Ureter (tissue), 1 donor: ENCODE measurements at places on chromosomes 16 and 17. TPM values are rescaled to one million over a fixed set of nuclear protein-coding genes. Genes with fewer than 3 reads are reported as not detected.

- DNase-seq = no peak
Measured at GRCh38 chr16:19936441-19936840, 51.8 kb upstream of the GPRC5B start.

- no peak for DNase-seq
Measured at GRCh38 chr17:5557485-5557884, 26.8 kb downstream of the NLRP1 start.

DNA sequence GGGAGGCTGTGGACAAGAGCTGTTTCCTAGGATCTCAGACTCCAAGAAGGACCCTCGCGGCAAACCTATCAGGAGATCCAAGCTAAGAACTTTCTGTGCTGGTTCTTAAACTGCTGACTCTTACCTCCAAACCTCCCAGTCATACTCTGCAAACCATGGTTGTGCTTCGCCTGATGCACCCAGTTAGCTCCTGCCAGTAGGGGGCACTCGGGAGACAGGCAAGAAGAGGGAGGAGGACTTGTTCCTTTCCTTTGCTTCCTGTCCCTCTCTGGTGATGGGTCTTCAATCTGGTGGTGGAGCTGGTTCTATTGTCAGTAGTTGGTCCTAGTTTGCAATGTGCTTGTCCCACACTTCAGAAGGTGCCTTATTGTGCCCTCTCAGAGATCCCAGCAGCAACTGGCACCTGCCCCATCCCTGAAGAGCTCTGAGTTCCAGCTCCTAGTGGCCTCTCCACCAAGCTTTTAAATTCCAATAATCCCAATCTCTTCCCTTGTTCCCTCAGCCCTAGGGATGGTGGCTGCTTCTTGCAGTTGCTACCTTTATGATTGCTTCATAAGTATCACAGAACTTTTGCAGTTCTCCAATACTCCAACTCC, 113.5 kb upstream of the RPL38 start:
- peak; percentile 51 for DNase-seq

The HSF5 gene
- total RNA-seq = 0.18 TPM

GRCh38 chr17:18006495-18007239, 32.3 kb downstream of the ATPAF2 start:
- no peak for DNase-seq

The INCA1 gene
- 1.1 TPM for total RNA-seq

DNA sequence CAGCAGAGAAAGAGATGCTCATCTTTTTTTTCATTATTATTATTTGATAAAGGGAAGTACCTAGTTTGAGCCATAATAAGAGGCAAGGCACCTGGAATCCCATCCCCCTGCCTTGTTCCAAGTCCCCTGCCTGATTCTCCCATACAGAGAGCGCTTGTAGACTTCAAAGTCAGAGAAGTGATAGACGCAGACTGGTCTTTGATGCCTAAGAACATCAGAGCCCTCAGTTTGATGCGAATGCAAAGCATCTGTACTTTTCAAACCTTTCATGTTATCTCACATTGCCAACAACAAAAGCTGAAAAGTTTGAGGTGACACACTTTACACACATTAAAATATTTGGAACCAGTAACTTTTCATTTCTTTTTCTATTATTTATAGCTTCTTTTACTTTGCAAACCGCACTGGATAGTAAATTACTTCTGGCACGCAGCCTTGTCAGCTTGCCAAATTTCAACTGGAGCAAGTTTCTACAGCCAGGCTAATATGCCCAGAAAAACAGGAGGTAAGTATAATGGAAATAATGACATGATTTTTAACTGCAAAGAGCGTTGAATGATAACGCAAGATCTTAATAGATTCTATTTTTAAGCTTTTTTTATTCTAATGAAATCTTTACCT, 5.9 kb upstream of the UTP6 start:
- DNase-seq = no peak

The TMEM235 gene
- not detected for total RNA-seq

The FBXW10 gene
- total RNA-seq = 1.1 TPM
